NCI-H1048 (cell line): ENCODE measurements at places on chromosomes 1 and 21.

GRCh38 chr21:27315373-27315772 is 348.5 kb upstream of the ADAMTS5 start:
- no peak for DNase-seq

GRCh38 chr1:198014355-198014754 is 97.2 kb downstream of the LHX9 start:
- DNase-seq: no peak

GRCh38 chr1:223513309-223513708 is 120.1 kb downstream of the CCDC185 start:
- DNase-seq: no peak

GRCh38 chr1:228225165-228225710 is 17.4 kb downstream of the OBSCN start:
- no peak for DNase-seq

- no peak for DNase-seq
Observed at GRCh38 chr1:216533776-216534175, 110.5 kb upstream of the USH2A start.

GRCh38 chr1:3069491-3070308 is 697 bp downstream of the PRDM16 start:
- DNase-seq: no peak
